Activated CD4-positive, alpha-beta memory T cell treated with anti-CD3 and anti-CD28 coated beads, Interleukin-2, amount 10 ng/mL, durations not matched to agents 7 days and 5 days (primary cell): ENCODE measurements at places on chromosomes 12 and 14.

DNA sequence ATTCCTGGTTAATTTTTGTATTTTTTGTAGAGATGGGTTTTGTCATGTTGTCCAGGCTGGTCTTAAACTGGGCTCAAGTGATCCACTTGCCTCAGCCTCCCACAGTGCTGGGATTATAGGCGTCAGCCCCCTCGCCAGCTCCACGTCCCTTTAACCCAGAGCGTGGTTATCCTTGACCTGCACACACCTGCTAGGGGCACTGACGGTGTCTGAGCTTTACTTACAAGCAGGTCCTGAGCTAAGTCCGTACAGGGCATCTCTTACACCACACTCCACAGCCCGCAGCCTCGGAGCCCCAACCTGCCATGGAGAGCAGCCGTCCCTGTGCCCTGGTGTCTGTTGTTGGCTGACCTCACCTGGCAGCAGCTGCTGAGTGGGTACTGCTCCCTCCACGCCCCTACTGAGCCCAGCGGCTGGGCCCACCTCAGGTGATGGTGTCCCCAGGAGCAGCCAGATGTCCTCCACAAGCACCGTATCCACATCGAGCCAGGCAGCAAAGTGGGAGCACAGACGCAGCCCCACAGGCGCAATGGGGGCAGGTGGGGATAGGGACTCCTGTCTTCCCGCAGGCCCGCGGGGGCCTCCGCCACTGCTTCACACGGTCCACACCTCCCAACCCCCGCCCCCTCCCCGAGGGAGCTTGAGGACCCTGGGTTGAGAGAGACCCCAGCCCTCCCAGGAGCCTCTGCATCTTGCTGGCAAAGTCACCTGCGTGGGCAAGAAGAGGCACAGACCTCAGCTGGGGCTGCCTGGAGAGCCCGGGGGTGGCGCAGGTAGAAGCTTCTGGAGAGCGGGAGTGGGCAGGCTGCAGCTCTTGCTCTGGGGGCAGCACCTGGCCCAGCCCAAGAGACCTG lies 325.4 kb upstream of the SFSWAP start:
- H3K4me3 ChIP-seq, result no peak overlapping the region
- no peak for DNase-seq
- H3K27me3 ChIP-seq, result no peaks in the 10 kb centered on the region
- H3K36me3 ChIP-seq, result no peaks in the 10 kb centered on the region

DNA sequence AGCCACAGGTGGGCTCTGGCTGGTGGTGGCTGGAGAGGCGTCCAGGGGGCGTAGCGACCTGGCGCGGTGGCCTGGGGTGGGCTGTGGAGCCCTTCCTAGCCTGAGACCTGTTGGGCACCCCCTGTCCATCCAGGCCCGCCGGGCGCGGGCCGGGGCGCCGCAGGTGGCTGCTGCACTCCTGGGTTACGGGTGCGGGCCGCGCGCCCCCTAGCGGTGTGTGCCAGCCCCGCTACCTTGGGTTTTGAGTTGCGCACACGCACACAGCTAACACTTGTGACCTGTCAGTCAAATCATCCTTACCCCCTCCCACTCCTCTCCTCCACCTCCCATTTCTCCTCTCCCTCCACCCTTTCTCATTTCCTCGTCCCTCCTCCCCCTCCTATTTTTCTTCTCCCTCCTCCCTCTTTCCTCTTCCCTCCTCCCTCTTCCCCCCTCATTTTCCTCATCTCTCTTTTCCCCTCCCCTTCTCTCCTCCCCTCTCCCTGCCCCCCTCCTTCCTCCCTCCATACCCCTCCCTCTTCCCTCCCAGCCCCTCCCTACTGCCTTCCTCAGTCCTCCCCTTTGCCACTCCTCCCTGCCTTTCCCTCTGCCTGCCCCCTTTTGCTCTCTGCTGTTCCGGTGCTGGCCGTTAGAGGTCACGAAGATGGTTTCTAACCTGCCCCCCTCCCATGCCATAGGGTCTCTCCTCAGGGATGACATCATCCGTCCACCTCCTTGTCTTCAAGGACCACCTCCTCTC lies 2.3 kb downstream of the MEG3 start:
- no peaks in the 10 kb centered on the region for H3K36me3 ChIP-seq
- DNase-seq, result no peak
- H3K27ac ChIP-seq, result no peak overlapping the region
- no peak overlapping the region for H3K4me3 ChIP-seq
- H3K27me3 ChIP-seq, result peaks cover 33% of the 10 kb centered on the region
- no peaks in the 10 kb centered on the region for H3K4me1 ChIP-seq

- DNase-seq, result no peak
- no peaks in the 10 kb centered on the region for H3K4me1 ChIP-seq
- no peak overlapping the region for H3K27ac ChIP-seq
- H3K36me3 ChIP-seq, result no peaks in the 10 kb centered on the region
Observed at GRCh38 chr12:131521326-131521725, 189.6 kb upstream of the SFSWAP start.

DNA sequence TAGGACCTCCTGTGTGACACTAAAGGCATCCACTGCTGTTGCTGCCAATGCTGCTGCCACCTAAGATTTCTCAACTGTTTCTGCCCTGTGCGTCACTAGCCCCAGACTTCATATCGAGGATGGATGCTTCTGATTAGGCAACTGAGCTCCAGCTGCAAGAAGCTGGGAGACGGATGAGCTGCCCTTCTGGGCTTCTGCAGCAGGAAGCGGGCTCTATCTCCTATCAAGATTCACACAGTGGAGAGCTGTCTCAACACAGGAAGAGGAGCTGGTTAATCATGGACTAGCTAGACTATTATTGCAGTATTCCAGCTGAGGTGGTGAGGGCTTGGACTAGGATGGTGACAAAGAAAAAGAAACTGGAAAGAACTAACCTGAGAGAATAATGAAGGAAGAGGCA lies 59.2 kb upstream of the PELI2 start:
- no peak overlapping the region for H3K27ac ChIP-seq
- no peak overlapping the region for H3K4me3 ChIP-seq
- no peaks in the 10 kb centered on the region for H3K4me1 ChIP-seq
